ENCODE measurements at places on chromosomes 3 and 15. TPM values are rescaled to one million over a fixed set of nuclear protein-coding genes. Genes with fewer than 3 reads are reported as not detected.

- no peak for DNase-seq
Measured at GRCh38 chr15:29840054-29840453, 17.8 kb upstream of the TJP1 start.

SQOR gene
- polyA plus RNA-seq = 63.1 TPM

DNA sequence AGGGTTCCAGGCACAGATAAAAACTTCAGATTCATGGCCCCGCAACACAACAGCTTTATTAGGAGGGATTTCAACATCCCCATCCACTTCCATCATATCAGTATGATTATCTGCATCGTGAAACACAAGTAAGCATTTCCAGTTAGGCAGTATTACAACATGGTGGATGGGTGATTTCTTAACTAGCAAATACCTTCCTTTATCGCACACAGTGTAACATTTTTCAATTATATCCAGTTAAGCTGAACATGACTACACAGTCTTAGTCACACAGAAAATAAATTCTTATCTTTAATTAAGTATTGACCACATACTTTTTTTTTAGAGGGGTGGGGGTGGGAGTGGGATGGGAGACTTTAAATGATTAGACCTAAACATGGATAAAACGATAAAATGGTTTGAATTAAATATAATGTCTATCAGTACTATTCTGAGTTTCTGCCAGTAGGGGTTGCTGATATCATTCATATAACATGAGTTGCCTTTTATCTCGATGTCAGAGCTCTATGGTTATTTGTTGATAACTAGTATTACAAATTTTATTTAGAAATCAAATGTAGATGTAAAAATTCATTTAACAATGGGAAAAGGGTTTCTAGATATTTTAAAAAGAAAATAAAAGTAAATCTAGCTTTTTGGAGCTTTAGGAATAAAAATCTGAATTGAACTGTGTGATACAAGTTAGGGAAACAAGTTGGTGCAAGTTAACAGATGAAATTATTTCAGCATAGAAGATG, 146.6 kb downstream of the TBL1XR1 start:
- DNase-seq = no peak

- no peak for DNase-seq
Measured at GRCh38 chr15:39510001-39510701, 70.7 kb upstream of the THBS1 start.

NECTIN3 gene
- polyA plus RNA-seq = 2.7 TPM

PTH1R gene
- polyA plus RNA-seq = 22.4 TPM

DNA sequence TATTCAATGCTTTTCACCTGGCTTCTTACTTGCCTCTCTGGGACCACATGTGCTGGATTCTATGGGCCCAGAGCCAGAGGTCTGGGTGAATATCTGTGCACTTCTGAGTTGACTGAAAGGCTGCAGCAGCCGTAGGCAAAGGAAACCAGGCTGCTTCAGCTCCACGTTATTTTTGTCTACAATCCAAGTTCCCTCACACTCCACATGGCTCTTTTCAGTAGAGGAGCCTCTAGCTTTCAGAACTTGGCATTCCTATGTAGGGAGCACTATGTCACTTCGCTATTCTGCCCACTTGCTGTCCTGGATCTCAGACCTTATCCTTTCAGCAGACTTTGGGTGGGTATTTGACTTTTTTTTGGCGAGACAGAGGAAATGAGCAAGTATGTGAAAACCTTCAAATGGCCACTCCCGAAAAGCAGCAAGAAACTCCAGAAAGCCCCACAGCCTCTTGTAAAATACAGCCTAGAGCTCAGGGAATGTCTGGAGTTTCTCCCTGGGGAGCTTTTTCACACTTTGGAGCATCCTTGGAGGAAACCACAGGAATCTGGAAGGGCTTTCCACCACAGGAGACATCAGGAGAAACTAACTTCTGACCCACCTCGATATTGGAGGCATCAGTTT, 80.9 kb downstream of the DUT start:
- no peak for DNase-seq

DNA sequence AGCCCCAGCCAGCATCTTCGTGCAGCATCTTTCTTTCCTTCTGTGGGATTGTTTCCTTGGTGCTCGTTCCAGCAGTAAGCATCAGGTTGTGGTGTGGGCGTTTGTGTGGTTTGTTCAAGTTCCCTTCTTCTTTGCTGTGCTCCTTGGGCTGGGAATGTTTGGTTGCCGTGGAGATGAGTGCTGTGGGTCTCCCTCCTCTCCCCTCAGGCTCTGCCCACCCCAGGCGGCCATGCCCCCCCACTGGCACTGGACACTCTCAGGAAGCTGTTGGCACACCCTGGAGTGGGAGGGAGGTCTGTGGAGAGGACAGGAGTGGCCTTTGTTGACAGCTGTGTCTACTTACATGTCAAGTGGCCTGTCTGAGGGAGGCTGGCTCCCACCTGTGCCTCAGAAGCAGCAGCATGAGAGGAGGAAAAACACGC, 46.5 kb upstream of the SACM1L start:
- DNase-seq = peak; percentile 64

GRCh38 chr3:16881896-16882630, 2.7 kb upstream of the PLCL2 start:
- DNase-seq = no peak

DNA sequence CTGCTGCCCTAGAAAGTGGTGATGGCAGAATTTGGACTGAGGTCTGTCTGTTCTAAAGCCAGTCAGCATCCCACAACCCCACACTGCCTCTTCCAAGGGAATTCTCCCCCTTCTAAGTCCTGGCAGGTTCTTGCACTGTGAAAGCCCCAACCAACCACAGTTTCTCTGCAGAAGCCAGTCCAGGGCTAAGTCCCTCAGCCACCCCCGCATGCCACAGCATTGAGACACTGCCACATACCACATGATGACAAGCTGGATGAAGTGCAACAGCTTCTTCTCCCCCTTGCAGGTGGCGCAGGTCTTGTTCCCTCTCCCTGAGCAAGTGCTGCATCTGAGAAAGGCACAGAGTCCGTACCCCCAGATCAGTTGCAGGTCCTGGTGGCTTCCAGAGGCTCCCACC, 18.6 kb downstream of the SSUH2 start:
- DNase-seq = no peak

GRCh38 chr3:118810499-118811035, 224.1 kb downstream of the IGSF11 start:
- no peak for DNase-seq

- DNase-seq = no peak
Measured at GRCh38 chr3:171753665-171754408, 56.4 kb downstream of the PLD1 start.

DNA sequence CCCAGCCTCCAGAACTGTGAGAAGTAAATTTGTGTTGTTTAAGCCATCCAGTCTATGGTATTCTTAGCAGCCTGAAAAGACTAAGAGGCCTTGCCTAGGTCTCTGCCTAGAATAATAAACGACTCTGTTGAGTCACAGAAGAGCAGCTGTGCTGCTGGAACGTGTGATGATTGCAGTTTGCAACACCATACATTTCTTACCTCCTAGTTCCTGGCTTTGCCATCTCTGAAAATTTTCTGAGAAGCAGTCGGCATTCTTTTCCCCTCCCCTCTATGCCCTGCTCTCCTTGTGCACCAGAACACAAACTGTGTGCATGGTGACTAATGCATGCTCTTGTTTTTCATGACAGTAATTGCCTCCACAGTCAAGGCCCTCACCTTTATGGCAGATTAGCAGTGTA, 301.3 kb downstream of the IL20RB start:
- DNase-seq = no peak

GRCh38 chr3:26799679-26800317, 177.2 kb downstream of the LRRC3B start:
- DNase-seq = no peak

GRCh38 chr15:70532531-70533186, 230.7 kb downstream of the UACA start:
- no peak for DNase-seq

BCL2A1 gene
- 29.4 TPM for polyA plus RNA-seq

DNA sequence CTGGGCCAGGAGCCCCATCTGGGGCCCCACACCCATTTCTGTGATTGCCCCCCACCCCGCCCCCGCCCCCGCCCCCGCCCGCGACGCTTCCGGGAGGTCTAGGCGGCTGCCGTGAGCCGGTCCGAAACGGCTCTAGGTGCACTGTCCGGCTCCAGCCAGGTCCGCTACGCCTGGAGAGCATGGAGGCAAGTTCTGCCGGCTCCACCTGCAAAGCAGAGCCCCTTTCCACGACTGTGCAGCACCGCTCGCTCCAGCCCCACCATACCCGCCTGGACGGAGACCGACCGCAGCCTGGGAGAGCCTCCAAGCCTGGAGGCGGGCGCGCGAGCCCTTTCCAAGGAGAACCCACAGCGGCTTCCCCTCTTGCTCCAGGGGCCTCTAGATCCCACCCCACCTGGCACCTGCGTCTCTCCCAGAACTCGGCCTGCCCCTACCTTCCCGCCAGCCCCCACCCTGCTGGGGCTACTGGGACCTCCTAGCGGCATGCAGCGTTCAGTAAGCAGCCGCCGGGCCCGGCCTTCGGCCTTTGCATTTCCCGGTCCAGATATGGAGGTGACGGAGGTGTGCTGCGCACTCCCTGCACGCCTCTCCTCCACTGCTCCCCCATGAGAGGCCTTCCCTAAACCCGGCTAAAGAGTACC, 66.2 kb downstream of the KLF13 start:
- peak; percentile 56 for DNase-seq

DNA sequence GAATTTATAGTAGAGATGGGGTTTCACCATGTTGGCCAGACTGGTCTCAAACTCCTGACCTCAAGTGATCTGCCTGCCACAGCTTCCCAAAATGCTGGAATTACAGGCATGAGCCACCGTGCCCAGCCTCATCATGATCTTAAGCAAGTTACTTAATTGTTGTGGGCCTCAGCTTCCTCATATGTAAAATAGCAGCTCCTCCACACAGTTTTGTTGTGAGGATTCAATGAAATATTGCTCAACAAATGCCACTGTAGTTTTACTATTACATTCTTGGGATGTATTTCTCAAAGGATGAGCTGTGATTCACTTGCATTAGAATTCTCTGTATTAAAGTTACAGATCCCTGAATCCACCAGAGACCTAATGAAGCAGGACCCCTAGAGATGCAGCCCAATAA, 168.8 kb downstream of the ADAMTS9 start:
- DNase-seq = no peak

GRCh38 chr3:89586256-89586655, 478.8 kb downstream of the EPHA3 start:
- no peak for DNase-seq

- DNase-seq = no peak
Measured at GRCh38 chr15:40079456-40079855, 29.2 kb downstream of the BMF start.

GRCh38 chr15:33084661-33085060, 109.9 kb downstream of the FMN1 start:
- no peak for DNase-seq

- no peak for DNase-seq
Measured at GRCh38 chr3:119401069-119401468, 62.3 kb downstream of the TMEM39A start.

- DNase-seq = no peak
Measured at GRCh38 chr15:61994216-61994615, 66.0 kb downstream of the VPS13C start.

DBR1 gene
- polyA plus RNA-seq = 8.1 TPM

GRCh38 chr3:31242026-31242960, 290.4 kb upstream of the STT3B start:
- DNase-seq = no peak

- no peak for DNase-seq
Measured at GRCh38 chr3:178078953-178079352, 457.3 kb upstream of the KCNMB2 start.

CYP1A1 gene
- not detected for polyA plus RNA-seq

- DNase-seq = no peak
Measured at GRCh38 chr3:106255870-106256248, 387.0 kb upstream of the CBLB start.

CAND2 gene
- polyA plus RNA-seq = 2.0 TPM

DNA sequence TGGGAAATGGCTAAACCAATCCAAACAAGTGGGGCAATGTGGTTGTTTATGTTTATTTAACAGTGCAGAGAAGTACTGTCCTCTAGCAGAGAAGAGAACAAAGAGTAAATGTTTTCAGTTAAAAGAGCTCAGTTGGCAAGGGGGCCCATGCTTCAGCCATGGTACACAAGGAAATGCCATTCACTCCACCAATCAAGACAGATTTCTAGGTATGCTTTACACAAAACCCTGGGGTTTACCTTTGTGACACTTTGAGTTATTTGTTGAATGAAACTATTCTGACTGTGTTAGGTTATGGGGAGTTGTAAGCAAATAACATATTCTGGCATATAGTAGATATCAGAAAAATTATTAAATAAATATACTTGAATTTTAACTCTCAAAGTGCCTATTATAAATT, 228.5 kb upstream of the MME start:
- DNase-seq = peak; percentile 69

GRCh38 chr15:92711457-92711831, 55.9 kb upstream of the FAM174B start:
- no peak for DNase-seq

GPR149 gene
- not detected for polyA plus RNA-seq

CLEC3B gene
- polyA plus RNA-seq = 16.7 TPM

- DNase-seq = peak; percentile 87
Measured at GRCh38 chr3:172332256-172333041, 115.8 kb downstream of the GHSR start.

DNA sequence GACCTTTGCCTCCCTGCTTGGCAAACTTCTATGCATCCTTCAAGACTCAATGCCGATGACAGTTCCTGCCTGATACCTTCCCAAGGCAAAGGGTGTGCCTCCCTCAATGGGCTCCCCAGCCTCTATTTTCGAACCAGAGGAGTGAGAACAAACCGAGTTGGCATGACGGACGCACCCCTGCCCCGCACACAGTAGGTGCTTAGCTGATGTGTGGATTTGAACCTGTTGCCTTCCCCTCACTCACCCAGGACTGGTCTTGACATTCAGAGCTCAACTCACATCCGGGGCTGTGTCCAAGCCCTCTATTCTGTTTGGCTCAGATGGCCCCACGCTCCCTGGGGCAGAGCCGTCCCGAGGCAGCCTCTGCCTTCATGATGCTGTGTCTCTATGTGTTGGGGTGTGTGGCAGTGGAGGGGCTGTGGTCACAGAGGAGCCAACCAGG, 52.2 kb upstream of the SLC6A11 start:
- no peak for DNase-seq

GREM1 gene
- polyA plus RNA-seq = 22.2 TPM

DNA sequence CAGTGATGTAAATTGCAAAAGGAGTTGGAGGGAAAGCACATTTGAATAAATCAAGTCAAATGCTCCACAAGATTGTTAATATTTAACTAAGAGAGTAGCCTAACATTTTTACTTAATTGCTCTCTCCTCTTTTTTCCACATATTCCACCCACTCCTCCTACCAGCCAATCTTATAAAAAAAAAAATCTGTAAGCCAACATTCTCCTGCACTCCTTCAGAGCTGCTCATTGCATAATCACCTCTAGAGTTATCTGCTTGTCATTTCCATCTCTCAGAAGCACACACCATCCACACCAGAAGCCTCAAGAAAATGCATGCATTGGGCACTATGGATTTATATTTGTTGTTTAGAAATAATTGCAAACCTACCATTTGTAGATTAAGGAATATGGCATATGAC, 64.1 kb downstream of the CADPS start:
- no peak for DNase-seq

GRCh38 chr15:74464216-74464615, 3.3 kb upstream of the UBL7 start:
- DNase-seq = no peak

- DNase-seq = no peak
Measured at GRCh38 chr15:32675466-32675865, 34.0 kb downstream of the SCG5 start.

Measured in stomach (tissue), 19 donors.